Astrocyte of the cerebellum (primary cell): ENCODE measurements at places on chromosomes 13 and 19.

DNA sequence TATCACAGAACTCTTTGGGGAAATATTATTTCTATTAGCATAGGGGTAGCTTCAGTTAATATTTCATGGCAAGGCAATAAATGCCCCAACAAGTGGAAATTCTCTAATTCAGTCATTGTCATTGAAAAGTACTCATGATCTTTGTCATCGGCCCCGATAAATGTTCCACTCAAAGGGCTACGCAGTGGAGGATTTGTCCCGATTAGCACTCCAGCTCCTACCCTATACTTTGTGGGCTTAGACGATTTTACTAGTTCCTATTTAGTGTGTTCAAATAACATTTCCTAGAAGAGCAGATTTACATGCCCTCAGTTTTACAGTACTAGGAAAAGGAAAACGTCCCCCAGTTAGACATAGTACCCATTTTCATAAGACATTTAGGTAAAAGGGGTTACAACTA lies 38.0 kb upstream of the ATP12A start:
- no peak for DNase-seq

GRCh38 chr19:47280183-47280797 lies 5.6 kb downstream of the INAFM1 start:
- no peak for DNase-seq

DNA sequence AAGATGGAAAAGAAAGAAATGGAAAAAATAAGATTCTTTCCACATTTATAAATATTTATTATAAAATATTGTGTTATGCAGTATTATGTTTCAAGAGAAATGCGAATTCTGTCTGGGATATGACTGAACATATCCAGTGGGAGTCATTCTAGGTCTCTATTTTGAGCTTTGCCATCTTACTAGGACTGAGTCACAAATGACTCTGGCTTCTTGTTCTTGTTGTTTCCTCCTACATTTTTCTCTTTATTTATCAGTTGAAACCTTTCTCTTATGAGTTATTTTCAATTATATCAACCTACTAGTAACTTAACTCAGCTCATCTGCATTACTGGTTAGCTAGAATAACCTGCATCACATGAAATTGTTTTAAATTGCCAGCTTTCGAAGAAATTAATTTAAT lies 1247.3 kb downstream of the SLITRK1 start:
- no peak for DNase-seq

- no peak for DNase-seq
Measured at GRCh38 chr13:29808264-29808663, 42.2 kb downstream of the UBL3 start.

DNA sequence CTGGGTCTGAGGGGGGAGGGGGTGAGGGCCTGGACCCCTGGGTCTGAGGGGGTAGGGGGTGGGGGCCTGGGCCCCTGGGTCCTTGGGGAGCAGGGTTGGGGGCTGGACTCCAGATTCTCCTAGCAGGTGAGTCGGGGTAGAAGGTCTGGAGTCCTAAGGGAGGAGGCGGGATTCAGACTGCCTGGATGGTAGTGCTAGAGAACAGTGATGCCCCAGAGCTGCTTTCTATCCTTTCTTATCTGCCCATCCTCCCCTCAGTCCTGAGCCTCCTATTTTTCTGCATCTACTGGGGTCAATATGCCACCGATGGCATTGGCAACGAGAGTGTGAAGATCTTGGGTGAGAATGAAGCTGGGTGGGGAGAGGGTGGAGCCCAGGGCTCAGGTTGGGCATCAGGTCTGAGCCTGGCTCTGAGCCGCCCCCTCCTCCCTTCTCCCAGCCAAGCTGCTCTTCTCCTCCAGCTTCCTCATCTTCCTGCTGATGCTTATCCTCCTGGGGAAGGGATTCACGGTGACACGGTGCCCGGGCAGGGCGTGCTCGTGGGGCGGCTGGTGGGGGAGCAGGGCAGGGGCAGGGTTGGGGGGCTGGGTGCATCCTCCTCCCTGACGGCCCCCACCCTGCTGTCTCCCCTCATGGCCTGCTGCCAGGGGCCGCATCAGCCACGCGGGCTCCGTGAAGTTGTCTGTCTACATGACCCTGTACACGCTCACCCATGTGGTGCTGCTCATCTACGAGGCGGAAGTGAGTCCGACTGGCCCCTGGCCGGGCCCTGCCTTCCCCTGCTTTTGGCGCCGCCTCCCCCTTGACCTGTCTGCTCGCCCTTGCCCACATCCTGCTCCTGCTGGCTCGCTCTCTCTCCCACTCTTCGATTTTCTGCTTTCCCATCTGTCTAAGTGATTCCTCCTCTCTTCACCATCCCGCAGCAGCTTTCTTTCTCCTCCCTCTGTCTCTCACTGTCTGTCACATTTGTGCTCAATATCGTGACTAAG lies 3.4 kb downstream of the TMEM145 start:
- DNase-seq, result no peak

GRCh38 chr13:46629811-46630413 lies 76.9 kb downstream of the LRCH1 start:
- DNase-seq, result no peak

DNA sequence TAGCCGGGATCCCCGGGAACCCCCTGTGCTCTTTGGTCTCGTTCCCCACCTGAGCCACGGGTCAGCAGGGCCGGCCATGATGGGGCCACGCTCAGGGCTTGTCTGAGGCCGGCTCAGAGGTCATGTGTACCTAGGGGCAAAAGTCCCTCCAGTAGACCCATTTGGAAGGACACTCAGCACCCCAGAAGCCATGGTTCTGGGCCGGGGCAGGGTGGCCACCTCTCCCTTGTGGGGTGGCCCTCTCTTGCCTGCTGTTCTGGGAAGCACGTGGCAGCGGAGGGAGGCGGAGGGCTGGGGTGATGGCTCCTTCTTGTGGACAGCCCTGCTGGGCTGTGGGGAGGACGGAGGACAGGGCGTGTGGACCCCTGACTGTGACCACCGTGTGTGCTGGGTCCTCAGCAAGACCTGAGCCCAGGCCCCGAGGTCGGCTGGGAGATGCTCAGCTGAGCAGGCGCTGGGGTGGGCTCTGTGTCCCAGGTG lies 6.4 kb upstream of the PEAK3 start:
- DNase-seq, result no peak

GRCh38 chr13:34567597-34567996 lies 374.5 kb upstream of the NBEA start:
- DNase-seq, result no peak

- no peak for DNase-seq
Measured at GRCh38 chr13:28392896-28393505, 101.9 kb downstream of the FLT1 start.

DNA sequence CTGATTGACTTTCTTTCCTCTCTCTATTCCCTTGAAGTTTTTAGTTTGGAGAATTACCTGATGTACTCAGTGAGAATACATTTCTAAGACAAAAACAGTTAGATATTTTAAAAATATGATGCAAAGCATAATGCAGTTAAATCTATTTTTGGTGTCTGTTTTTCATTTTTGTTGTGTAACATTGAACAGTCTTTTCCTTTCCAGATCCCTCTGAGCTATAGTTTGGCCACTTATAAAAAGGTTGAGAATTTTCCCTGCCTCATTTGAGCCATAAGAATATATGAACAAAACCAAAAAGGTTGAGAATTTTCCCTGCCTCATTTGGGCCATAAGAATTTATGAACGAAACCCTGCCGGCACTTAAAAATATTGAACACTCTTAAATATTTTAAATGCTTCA lies 57.0 kb upstream of the IPO5 start:
- DNase-seq, result no peak

DNA sequence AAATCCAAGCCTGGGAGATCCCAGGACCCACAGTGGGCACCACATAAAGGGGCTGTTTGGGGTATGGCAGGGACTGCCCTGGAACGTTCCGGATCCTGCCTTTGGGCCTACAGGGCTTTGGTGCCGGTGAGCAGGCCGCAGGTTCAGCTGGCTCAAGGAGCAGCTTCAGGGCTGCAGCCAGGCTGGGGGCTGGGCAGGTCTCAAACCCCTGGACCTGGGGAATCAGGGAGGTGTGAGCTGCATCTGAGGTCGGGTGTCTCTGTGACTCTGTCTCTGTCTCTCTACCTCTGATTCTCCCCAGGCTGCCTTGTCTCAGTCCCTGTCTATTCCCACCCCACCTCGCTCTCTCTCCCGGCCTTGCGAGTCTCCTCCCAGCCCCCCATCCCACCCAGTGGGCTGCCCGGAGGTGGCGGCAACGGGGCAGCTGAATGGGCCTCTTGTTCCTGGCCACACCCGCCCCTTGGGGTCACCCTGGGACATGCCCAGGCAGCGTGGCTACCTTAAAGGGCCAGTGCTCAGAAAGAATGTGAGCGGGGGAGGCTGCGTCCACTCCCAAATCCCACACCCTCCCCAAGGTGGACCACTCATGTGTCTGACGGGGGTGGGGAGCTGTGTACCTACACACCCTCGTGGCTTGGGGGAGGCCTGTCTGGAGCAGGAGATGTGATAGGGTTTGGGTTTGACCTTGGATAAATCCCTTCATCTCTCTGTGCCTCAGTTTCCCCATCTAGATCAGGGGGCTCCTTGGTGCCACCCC lies 31.1 kb downstream of the NFIC start:
- DNase-seq, result no peak

GRCh38 chr19:51111606-51112005 lies 3.4 kb upstream of the CTU1 start:
- no peak for DNase-seq

GRCh38 chr19:15124572-15125231 lies 17.5 kb downstream of the SYDE1 start:
- DNase-seq, result no peak

- peak; percentile 51 for DNase-seq
Measured at GRCh38 chr13:99796175-99796819, 175.3 kb downstream of the ZIC5 start.

- DNase-seq, result no peak
Measured at GRCh38 chr13:23670793-23671192, 100.6 kb downstream of the TNFRSF19 start.

GRCh38 chr19:5097959-5098623 lies 129.2 kb downstream of the KDM4B start:
- no peak for DNase-seq

DNA sequence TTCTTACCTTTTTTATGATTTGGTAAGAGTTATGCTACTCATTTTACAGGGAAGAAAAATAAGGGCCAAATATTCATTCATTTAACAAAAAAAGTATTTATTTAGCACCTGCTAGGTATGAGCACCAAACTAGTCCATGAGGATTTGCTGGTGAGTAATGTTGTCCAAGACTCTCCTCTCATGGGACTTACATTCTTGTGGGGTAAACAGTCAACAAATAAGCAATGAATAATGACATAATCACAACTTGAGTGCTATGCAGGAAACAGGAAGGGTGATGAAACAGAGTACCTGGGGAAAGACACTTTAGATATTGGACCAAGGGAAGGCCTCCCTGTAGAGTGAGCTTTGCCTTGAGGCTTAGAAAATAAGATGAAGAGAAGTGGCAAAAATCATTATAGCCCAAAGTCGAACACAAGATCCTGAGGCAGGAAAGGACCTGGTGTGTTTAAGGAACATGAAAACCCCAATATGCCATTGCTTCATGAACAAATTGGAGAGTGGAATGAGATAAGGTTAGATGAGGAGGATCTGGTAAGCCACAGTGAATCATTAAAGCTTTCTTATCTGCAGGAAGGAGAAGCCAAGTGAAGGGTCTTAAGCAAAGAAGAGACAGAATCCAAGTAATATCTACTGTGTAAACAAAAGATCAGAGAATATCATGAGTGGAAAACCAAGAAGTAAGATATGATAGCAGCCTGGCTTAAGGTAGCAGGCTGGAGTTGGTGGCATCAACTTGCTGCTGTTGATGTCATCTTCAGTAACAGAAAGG lies 294.5 kb upstream of the NBEA start:
- DNase-seq, result no peak

GRCh38 chr13:30752201-30752797 lies 17.0 kb downstream of the ALOX5AP start:
- DNase-seq, result no peak
